CD4-positive, alpha-beta T cell treated with Interleukin-17A for 1 hour (primary cell): ENCODE measurements at places on chromosomes 6 and 20.

GRCh38 chr20:25394996-25395395 lies 4.4 kb upstream of the ABHD12 start:
- DNase-seq: no peak

GRCh38 chr6:77072694-77073409 lies 390.4 kb downstream of the HTR1B start:
- DNase-seq: no peak

DNA sequence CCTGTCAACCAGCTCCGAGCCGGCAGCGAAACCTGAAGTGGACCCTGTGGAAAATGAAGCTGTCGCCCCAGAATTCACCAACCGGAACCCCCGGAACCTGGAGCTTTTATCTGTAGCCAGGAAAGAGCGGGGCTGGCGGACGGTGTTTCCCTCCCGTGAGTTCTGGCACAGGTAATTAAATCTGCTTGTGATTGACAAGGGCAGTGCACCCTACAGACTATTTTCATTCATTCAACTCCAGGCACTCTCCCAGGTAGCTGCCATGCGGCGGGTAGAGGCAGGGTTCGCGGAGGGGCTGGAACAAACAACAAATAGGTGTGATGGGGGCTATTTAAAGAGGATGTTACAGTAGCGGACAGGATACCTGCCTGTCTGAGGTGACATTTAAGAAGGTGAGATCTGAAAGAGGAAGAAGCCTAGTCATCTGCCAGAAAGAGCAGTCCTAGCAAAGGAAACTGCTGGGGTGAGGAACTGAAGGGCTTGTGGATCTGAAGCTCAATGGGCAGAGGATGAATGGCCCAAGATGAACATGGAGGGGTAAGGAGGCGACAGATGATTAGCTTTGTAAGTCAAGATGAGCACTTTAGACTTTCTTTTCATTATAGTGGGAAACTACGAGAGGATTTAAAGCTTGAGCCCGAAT lies 810 bp downstream of the MRPL18 start:
- peak; percentile 35 for DNase-seq

- no peak for DNase-seq
Measured at GRCh38 chr6:31607317-31607716, 7.7 kb upstream of the AIF1 start.

DNA sequence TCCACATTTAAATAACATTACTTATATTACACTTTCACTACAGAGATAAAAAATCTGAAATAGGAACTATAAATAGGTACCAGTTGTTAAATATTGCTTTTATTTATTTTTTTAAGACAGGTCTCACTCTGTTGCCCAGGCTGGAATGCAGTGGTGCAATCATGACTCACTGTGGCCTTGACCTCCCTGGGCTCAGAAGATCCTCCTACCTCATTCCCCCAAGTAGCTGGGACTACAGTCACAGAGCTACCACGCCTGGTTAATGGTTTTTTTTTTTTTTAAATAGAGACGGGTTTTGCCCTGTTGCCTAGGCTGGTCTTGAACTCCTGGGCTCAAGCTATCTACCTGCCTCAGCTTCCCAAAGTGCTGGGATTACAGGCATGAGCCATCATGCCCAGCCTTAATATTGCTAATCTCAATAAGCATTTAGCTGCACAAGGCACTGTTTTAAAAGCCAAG lies 17.3 kb downstream of the EEF1E1 start:
- no peak for DNase-seq

DNA sequence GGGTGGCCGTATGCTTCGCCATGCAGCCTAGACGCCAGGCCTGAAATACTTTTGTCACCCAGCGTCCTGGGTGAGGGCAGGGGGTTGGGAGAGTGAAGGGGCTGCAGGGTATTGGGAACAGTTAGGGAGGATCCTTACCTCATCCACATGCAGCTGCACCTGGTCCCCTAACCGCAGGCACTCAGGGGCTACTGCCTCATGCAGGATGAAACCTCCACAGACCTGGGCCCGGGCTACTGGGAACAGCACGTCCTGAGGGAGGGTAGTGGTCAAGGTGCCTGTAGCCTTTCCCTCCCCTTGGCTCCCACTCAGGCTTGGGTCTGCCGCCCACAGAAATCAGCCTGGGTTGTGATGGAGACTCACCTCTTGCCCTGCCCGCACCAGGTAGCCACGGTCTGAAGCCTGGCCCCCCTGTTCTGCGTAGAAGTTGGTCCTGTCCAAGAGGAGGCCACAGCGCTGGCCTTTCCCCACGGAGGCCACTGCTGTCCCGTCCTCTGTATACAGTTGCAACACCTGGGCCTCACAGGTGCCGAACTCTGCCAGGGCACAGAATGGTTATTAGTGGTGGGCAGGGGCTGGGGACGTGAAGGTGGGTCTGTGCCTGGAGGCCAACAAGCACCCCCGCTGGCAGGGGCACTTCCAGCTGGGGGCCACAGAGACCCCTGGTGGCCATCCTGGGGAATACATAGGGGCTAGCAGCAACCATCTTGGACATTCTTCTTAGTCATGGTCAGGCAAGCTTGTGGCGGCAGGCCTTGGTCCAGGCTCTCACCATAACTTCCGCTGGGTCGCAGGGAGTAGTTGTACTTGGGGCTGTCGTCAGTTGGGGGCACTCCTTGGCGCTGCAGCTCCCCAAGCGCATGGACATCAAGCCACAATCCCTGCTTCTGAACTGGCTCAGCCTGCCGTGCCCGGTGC lies 8.6 kb downstream of the AARS2 start:
- peak; percentile 44 for DNase-seq

- no peak for DNase-seq
Measured at GRCh38 chr20:61588411-61589385, 336.6 kb downstream of the CDH4 start.

- DNase-seq: no peak
Measured at GRCh38 chr6:163149279-163149848, 265.2 kb upstream of the QKI start.

GRCh38 chr20:46752728-46753127 lies 43.3 kb downstream of the SLC2A10 start:
- peak; percentile 40 for DNase-seq

DNA sequence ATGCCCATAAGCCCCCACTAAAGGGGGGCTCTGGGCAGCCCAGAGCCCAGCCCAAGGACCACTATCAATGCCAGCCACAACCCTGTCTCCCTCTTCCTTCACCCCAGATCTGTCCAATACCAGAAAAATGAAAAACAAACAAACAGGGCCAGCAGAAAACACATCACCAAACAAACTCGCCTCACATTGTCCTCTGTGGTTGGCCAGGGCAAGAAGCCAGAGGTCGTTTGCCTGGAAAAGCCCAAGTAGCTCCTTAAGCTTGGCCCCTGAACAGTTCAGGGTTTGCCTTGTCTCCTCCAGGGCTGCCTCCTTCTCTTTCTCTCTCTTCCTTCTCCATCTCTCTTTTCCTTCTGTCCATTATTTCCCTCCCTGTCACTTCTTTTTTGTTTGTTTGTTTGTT lies 10.1 kb upstream of the SCUBE3 start:
- no peak for DNase-seq

DNA sequence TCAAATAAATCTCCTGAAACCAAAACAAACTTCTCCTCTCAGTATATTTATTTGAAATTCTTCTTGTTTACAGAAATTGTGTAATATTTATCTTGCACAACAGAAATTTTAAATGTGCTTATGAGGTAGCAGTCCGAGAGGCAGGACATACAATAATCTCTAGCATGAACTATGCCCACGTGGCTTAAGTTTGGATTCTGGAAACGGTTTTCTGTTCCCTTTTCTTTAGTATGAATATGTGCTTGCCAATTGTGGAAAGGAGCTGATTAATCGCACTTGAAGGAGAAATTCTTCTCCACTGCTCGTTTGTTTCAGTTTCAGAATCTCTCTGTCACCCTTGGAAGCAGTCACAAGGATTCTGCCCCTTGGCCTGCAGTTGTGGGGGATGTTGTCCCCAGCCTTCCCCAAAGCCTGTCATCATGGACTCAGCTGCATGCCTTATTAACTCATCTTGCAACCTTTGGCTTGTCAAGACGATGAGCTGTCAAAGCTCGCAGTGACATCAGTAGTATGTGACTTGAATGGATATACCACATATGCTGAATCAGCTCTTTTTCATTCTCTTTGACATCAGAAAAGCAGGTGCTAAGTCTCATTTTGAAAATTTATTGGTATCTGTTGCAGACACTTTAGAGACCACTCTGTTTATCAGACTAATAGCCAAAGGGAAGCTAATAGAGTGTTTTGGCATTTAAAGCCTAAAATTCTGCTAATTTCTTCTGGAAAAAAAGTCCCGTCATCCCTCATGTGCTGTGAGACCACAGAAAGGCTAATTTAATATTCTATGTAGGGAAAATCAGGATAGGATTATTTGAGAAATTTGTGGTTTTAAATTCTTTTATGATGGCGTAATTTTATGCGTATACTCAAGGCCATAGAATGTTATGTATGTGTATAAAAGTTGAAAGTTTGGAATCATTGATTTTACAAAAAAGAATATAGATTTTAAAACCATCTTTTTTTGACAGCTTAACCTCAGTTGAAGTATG lies 186.8 kb downstream of the ARID1B start:
- peak; percentile 9 for DNase-seq

DNA sequence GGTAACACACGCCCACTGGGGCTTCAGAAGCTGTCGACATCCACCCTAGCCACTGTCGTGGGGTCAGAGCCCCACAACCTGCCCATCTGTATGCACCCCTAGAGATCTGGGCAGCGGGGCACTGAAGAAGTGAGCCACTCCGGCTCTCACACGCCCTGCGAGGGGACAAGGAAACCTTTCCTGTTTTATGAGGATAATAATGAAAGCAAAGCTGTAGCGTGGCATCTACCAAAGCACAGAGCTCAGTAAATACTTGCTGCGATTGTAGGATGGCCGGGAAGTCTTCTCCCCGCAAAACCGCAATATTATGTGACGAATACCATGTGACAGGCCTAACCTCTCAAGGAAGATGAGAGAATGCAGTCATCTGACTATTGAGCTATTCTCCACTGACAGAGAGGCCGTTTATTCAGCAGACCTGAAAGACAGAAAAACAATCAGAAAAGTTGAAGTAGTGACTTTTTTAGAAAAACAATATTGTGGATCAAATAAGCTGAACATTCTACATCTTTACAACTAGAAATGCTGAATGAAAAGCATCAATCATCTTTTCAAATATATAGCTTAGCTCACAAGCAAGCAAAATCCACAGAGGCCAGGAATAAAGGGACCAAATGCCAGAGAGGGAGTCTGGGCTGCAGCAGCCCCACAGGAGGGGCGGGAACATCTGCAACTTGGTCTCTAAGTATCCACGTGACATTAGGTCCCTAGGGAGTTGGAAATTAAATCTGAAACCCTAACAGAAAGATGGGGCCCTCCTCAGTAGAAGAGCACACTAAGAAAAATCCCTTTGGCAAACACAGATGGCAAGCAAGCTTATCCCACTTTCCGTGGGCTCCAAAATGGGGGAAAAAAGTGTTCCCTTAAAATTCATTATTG lies 207.8 kb downstream of the TTLL2 start:
- no peak for DNase-seq

DNA sequence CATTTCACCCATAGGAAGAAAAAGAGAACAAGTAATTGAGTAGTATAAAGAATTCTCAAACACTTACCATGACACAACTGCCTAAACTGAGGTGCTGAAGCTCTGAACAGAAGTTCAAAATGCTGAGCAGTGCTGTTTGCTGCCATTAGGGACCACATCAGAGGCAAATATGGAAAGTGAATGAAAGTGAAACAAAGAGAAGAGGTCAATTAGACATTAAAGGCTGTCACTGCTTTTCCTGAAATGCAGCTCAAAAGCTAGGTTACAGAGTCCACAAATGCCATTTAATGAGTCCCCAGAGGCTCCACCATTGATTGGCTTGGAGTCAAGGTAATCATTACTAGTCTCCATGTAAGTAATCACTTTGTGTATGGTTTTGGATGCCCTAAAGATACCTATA lies 46.1 kb downstream of the POU3F2 start:
- DNase-seq: no peak

- no peak for DNase-seq
Measured at GRCh38 chr20:57652606-57653545, 32.6 kb upstream of the ZBP1 start.

DNA sequence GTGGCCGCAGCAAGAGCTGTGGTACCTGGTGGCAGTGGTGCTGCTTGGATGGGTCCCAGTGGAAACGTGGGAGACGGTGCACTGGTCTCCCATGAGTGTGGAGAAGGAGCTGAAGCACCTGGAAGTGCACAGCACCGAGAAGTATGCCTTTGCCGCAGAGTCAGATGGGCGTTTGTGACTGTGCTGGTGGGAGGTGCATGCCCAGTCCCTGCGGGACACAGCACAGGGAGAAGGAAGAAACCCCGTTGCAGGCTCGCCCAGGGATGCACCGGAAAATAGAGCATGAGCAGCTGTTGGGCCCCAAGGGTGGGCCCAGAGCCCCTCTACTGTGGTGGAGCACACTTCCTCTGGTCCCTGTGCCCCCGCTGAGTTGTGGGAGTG lies 19.3 kb upstream of the RGS17 start:
- no peak for DNase-seq

GRCh38 chr6:149884215-149884614 lies 13.7 kb downstream of the RAET1E start:
- DNase-seq: no peak

GRCh38 chr20:49318430-49319207 lies 40.8 kb upstream of the ZNFX1 start:
- peak; percentile 31 for DNase-seq

- DNase-seq: no peak
Measured at GRCh38 chr6:142722012-142722411, 223.0 kb downstream of the HIVEP2 start.

DNA sequence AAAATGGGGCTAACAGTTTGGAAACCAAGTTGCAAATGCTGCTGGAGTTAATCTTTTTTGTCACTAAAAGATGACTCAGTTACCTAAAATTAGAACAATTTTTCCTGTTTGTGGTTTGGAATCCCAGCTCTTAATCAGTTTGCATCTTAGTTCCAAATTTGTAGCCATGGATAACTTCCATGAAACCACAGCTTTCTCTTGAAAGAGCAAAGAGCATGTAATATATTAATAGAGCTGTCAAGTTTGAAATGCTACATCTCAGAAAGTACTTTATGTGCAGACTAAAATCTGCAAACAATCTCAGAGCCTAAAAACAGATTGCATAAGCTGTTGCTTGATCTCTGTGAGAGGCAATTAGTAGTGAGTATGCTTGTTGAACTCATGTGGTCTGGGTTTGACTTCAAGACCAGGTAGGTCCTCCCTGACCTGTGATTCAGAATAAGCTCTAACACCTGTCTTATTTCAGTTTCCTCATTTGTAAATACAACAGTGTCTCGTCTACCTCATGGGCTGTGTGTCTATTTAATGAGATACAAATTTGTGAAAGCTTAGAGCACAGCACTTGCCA lies 23.5 kb downstream of the DHX35 start:
- DNase-seq: no peak

DNA sequence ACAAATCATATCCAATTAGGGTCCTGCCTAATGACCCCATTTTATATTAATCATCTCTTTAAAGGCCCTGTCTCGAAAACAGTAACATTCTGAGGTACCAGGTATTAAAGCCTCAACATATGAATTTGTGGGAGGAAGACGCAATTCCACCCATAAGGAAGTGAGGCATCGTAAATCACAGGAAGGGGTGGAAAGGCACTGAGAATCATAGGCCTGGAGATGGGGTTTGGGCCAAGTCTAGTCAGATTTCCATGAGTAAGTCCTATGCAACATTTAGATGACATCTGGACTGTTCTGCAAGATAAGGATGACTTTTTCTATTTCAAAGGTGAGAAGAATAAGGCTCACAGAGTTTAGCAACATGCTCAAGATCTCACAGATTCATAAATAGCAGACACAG lies 534.0 kb downstream of the KHDRBS2 start:
- no peak for DNase-seq
